ENCODE measurements at places on chromosomes 1 and 21. TPM values are rescaled to one million over a fixed set of nuclear protein-coding genes. Genes with fewer than 3 reads are reported as not detected.

The GNAT2 gene
- total RNA-seq = not detected

- DNase-seq = no peak
- no peaks in the 10 kb centered on the region for H3K36me3 ChIP-seq
- H3K27me3 ChIP-seq = no peaks in the 10 kb centered on the region
- no peak overlapping the region for H3K4me3 ChIP-seq
These were observed 641.2 kb downstream of the PTPRC start for GRCh38 chr1:199279872-199280645.

DNA sequence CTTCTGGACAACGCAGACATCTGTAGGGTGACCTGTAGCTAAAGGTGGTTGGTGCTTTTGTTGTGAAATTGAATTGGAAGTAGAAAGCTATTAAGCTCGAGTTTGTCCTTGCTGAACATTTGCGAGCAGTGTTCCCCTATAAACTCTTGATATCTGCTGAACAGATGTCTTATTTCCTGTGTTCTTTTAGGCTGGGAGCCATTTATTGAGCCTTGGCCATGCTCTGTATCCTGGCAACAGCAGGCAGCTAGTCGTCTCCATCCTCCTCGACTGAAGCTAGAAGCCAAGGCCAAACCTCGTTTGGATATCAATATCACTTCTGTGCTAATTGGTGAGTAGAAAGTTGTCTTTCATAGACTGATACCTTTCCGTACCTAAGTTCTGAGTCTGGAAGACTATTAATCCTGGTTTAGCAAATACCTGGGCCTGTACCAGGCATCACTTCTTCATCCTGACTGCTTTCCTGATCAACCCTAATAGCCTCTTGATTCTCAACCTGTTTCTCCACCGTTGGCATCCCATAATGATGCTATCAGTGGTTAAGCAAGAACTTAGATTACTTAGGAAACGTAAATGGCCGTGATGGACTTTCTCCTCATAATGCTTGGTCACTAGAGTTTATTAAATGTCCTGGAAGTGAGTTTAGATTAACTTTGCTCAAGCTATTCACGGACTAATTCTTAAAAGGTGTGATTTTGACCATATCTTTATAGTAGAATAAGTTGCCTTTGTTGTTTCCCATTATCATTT is 103.4 kb downstream of the VPS13D start:
- H3K27ac ChIP-seq = no peak overlapping the region
- H3K4me1 ChIP-seq = peaks cover 4% of the 10 kb centered on the region
- no peak for DNase-seq
- no peak overlapping the region for H3K4me3 ChIP-seq
- H3K27me3 ChIP-seq = no peaks in the 10 kb centered on the region
- no peaks in the 10 kb centered on the region for H3K36me3 ChIP-seq

DNA sequence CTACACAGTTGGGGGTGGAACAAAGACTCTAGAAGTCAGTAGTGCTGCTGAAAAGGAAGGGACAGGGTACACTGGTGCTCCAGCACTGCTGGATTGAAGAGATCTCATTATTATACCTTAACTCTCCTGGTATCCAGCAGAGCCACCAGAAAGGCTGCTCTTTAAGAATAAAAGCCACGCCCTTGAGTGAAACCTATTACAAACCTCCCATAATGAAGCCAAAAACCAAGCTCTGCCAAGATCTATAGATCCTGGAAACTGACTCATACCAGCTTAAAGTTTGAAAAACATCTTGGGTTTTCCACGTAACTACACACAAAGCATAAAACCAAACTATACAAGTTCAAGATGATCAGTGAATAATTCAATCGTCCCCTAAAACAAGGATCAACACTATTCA is 38.0 kb downstream of the ADSS2 start:
- H3K36me3 ChIP-seq = peaks cover 8% of the 10 kb centered on the region
- no peak for DNase-seq
- H3K27me3 ChIP-seq = no peaks in the 10 kb centered on the region
- no peak overlapping the region for H3K27ac ChIP-seq
- H3K4me1 ChIP-seq = no peaks in the 10 kb centered on the region

DNA sequence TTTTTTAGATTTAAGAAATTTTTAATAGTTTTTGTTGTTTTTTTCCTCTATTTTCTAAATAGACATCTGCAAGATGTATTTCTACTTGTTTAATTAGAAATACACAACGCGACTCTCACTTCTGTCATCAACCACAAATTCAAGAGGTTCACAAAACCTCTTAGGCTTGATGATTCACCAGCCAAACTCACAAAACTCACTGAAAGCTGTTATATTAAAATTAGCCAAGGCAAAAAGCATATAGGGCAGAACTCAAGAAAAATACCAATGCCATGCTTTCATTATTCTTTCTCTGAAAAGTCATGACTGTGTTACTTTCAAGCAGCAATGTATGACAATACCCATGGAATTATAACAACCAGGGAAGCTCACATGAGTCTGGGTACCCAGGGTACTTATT is 487.0 kb upstream of the RGS18 start:
- H3K4me1 ChIP-seq = no peaks in the 10 kb centered on the region
- H3K27me3 ChIP-seq = no peaks in the 10 kb centered on the region
- no peak overlapping the region for H3K4me3 ChIP-seq
- H3K36me3 ChIP-seq = no peaks in the 10 kb centered on the region

GRCh38 chr1:208909011-208909984 is 665.1 kb upstream of the PLXNA2 start:
- H3K27me3 ChIP-seq = no peaks in the 10 kb centered on the region
- no peaks in the 10 kb centered on the region for H3K36me3 ChIP-seq
- H3K27ac ChIP-seq = no peak overlapping the region

DNA sequence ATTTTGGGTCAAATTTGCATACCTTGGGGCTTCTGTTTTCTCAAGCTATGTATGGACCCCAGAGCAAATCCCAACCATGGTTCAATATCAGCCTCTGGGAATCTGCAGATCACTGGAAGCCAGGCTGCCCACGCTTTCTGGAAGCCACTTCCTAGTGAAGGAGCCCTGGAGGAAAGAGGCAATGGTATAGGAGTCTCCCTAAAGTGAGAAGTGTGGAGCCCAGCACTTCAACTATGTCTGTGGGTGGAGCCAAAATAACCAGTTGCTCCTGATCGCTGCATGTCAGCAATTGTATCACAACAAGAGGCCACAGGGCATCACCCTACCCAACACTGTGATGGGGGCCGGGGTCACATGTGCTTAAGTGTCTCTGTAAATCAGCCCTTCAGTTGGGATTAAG is 26.9 kb downstream of the ETS2 start:
- no peaks in the 10 kb centered on the region for H3K27me3 ChIP-seq
- no peaks in the 10 kb centered on the region for H3K36me3 ChIP-seq
- H3K27ac ChIP-seq = peak overlapping the region; percentile 69

Measured in tibial nerve (tissue), 4 donors.